NCI-H524 (cell line): ENCODE measurements at places on chromosomes 3 and 15.
A peak's percentile ranks its signal among the peaks of the same experiment; 100 is the strongest.

DNA sequence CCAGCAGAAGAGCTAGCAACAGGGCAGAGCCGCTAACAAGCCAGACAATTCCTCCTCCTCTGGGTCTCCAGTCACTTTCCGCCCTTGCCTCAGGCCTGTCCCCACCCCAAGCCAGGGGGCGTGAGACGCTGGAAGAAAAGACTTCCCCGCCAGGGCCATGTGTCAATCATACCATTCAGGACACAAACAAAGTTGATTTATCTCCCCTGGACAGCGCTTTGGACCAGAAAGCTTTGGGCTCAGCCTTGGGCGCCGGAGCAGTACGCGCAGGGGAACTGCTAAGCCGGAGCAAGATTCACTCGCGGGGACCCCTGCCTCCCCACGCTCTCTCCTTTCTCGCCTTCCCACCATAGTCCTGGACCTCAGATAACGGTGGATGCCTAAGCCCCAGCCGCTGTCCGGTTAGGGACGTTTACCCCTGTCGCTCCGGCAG is 479 bp downstream of the LRRC2 start:
- peak; percentile 2 for DNase-seq

- DNase-seq: no peak
These were observed 358.1 kb upstream of the TRIM42 start for GRCh38 chr3:140319739-140320138.

DNA sequence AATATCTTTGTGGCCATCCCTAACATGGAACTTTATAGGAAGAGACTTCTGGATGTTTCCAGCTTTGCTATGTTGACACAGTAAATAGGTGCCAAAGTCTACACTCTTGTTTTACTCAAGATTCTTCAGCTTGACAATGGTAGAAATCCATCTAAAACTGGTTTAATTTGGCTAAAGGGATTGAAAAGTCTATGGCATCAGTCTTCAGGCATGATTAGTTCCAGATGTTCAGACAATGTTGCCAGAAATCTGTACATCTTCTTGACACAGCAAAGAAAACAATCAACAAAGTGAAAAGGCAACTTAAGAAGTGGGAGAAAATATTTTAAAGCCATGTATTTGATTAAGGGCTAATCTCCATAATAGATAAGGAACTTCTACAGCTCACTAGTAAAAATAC is 130.5 kb downstream of the LRRC3B start:
- no peak for DNase-seq

GRCh38 chr3:149428087-149428486 is 46.4 kb upstream of the TM4SF4 start:
- DNase-seq: no peak
